ENCODE measurements at places on chromosomes 3 and 15. TPM values are rescaled to one million over a fixed set of nuclear protein-coding genes. Genes with fewer than 3 reads are reported as not detected.

Gene EPHB1
- total RNA-seq = 0.80 TPM

Gene TAGLN3
- 0.18 TPM for total RNA-seq

Gene NOX5
- not detected for total RNA-seq

Gene PDCD7
- 37.8 TPM for total RNA-seq

Gene LSMEM2
- not detected for total RNA-seq

Gene CHRM5
- not detected for total RNA-seq

Gene RBP2
- not detected for total RNA-seq

Gene EXD1
- not detected for total RNA-seq

Gene PRTG
- not detected for total RNA-seq

Gene CAMK2N2
- total RNA-seq = not detected

DNA sequence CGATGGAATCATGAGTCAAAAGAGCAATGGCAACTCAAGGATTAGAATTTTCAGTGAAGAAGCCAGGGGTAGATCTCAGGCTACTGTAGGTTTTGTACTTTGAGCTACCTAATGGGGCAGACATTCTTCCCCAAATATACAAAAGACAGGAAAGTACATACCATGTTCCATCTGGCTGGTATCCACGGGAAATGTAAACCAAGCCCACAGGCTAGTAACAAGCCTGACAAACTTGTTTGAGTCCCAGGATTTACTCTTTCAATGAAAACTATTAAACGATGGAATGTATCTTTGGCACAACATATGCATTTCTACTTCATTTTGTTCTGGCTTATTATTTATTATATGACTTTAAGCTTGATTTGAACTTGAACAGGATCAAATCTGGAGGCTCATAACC is 44.2 kb upstream of the GOLIM4 start:
- DNase-seq = no peak

- DNase-seq = no peak
Observed at GRCh38 chr3:151075869-151076562, 9.4 kb upstream of the MED12L start.

- no peak for DNase-seq
Observed at GRCh38 chr3:107574650-107575049, 51.9 kb downstream of the BBX start.

DNA sequence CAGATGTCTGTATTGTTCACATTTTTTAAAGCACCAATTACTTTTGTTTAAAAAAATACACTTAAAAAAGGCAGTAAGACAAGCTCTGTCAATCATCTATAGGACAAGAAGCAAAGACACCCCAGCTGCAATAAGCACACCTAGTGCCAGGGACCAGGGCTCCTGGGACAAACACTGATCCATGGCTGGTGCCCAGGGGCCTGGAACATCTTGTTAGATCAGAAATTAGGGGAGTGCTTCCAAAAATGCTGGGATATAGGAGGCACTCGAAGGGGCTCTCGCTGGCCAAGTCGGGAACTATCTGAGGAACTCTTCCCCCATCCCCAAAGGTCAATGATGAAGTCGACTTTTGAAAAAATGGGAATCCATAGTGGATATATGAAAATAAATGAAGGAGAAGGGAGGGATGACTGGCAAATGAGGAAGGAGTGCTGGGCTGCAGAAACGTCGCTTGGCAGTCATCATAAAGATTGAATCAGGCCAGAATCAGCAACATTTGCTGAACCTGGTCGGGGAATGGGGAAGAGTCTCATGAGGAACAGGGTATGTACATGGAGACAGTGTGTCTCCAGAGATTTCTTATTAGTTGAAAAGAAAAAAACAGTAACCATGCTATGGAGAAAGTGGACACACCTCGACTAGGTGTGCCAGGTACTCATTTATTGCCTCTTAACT is 28.5 kb downstream of the TSPAN3 start:
- no peak for DNase-seq

GRCh38 chr15:71112429-71112828 is 2.8 kb upstream of the THSD4 start:
- DNase-seq = no peak

- DNase-seq = no peak
Observed at GRCh38 chr3:122104515-122105194, 49.5 kb downstream of the CD86 start.

DNA sequence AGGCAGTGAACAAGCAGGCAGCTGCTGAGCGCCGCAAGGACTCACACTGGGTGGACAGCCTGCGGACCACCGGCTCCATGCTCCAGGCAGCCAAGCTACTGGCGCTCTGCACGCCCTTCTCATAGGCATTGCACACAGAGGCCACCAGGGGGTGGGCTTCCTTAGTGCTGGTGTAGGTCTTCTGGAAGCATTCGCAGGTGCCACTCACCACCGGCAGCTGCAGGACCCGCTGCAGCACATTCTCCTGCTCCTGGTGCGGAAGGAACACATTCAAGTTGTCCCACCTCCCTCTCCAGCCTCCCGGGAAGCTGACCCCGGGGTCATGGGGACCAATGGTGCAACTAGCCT is 6.0 kb downstream of the PLIN1 start:
- DNase-seq = no peak

- no peak for DNase-seq
Observed at GRCh38 chr15:51189669-51190385, 95.1 kb upstream of the TNFAIP8L3 start.

- no peak for DNase-seq
Observed at GRCh38 chr15:55179141-55179540, 17.6 kb downstream of the RSL24D1 start.

DNA sequence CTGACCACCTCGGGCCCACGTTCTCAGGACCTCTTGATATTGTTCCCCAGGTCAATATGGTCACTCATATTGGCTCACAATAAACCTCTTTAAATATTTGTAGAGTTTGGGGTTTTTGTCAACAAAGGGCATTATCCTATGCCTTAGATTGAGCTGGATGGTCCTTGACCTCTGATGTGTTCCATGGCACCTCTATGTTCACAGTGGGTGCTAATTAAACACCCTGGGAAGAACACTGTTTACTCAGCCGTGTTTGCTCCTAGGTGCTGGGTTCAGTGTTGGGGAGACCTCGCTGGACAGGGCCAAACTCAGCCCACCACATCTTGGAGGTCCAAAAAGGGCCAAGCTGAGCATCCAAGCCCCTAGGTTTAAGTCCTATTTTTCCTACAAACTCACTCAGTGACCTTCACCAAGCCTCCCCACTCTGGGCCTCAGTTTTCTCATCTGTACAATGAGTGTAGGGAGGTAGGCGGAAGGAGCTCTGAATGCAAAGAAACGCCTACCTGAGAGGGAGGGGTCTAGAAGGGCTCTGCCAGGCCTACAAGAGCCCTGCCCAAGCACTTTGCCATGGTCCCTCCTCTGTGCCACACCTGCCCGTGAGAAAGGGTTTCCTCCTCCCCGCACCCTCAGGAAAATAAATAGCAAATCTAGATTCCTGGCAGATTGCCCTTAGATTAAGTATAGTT is 7.2 kb downstream of the FAM174B start:
- DNase-seq = no peak

DNA sequence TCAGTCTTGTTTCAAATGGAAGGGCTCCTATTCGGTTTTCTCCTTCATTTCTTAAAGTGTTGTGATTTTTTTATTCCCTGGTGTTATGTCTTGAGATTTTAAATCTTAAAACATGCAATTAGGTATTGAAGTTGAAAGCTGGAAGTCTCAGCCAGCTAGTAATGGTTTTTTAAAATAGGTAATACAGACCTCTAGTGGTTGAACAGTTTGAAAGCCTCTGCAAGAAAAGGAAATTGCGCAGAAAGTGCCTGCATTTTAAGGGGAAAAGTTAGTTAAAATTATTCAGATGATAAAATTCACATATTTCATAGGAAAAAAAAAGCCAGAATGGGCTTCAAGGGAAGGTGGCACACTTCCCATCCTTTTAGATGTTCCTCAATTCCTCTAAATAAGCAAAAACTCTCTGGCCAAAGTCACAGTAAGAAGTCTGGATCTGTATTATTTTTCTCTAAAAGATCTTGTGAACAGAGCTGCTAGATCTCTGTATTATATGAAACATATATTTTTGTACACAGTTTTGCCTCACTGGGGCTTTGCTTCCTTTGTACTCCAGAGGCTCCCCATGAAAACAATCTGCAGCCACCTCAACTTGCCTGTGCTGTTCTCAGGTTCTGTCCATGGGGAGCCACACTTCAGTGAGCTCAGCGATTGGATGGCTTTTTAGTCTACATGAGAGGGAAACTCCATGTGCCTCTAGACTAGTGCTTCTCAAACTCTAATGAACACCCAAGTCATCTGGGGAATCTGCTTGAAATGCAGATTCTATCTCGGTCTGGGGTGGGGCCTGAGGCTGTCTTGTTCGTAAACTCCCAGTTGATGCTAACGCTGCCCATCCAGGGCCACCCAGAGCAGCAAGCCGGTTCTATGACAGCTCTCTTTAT is 21.5 kb downstream of the AGTR1 start:
- DNase-seq = no peak

- DNase-seq = no peak
Observed at GRCh38 chr3:158463556-158463955, 107.4 kb upstream of the MLF1 start.

DNA sequence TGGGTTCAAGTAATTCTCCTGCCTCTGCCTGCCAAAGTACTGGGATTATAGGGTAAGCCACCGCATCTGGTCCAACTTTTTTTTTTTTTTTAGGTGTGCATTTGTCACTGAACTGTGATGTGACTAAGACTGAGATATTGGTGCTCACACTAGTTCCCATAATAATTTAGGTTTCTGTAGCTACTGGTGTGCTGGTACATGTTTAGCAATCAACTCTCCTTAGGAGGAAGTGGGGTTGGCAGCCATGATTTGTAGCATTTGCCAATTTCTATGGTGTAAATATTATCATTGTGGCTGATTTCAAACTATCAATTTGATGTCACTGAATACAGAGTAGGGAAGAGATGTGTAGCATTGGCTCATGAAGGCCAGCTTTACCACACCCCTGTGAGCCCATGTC is 372.7 kb downstream of the EDEM1 start:
- DNase-seq = no peak

- DNase-seq = no peak
Observed at GRCh38 chr15:38614621-38615020, 50.0 kb upstream of the RASGRP1 start.

- no peak for DNase-seq
Observed at GRCh38 chr3:62622553-62623174, 249.3 kb upstream of the FEZF2 start.

DNA sequence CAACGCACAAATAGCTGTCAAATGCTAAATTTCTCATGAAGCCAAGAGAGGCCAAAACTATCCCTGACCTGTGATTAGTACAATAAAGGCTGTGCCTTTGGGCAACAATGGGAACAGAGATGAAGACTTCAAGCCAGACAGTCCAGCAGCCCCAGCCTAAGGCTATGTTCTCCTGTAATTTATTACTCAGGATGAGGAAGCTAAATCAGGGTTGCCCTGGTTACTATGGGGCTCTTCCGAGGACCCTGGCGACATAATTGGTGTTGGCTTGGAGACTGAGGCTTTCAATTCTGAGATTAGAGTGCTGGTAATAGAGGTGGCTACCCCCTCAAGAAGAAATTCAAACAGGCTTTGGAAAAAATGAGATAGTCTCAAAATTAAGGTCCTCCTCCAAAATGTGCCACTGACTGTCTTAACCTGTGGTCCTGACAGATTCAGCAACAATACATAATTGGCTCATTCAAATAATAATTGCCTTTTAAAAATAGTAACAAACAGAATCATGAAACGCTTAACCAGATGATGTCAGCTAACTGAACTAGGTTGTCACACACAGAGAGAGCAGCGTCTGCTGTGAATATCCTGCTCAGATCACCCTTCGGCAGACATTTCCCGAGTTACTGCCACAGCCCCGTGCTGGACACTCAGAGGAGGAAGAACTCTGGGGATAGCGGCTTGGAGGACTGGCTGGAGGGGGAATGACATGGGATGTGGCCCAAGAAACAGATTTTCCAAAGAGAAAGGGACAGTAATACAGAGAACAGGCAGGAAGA is 43.0 kb downstream of the NSMCE3 start:
- DNase-seq = no peak

DNA sequence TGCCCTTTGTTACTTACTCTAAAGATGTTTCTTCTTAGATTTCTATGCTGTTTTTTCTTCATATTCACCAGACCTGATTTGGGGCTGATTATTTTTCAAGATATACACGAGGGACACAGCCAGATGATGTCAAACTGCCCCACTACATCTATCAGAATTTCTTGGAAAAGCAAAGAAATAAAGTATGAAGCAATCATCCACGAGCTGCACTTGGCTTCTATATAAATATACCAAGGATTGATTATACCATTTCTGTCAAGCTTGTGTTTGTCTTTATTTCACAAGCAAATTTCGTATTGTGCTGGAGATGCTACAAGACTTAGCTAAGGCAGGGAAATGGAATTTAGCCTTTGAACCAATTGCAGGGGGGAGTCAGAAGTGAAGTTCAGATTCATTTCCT is 715.1 kb upstream of the NR2F2 start:
- no peak for DNase-seq

DNA sequence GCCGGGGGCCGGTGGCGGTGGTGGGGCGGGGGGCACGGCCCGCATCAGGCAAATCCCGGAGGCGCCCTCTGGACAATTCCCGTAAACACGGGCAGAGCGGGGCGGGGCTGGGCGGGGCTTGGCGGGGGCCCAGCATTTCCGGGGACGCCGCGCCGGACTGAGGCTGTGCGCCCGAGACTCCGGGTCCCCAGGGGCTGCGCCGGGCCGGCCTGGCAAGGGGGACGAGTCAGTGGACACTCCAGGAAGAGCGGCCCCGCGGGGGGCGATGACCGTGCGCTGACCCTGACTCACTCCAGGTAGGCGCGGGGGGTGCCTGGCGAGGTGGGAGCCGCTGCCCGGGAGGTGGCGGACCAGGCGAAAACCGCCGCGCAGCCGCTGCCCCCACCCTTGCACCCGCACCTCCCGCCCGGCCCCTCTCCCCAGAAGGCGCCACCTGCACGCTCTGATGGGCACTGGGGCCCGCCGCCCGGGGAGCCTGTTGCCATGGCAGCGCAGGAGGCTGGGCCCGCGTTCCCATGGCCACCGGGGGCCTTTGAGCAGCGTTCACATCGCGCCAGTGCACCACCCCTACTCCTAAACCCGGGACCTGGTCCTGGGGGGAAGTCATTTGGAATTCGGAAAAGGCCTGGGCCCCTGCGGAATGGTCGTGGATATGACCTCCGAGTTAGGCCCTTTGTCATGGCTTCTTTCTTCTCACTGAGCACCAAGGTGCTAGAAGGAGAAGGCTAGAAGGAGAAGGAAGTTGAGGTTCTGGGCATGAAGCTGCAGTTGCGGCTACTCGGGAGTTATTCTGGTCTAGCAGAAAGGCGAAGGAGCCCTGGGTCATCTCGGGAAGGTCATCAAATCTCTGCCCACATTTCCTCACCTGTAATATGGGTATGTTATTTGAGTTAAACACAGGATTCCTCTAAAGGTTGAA is 16.1 kb upstream of the SEMA4B start:
- DNase-seq = peak; percentile 72

GRCh38 chr3:14286887-14287500 is 108.4 kb downstream of the LSM3 start:
- no peak for DNase-seq
